ENCODE measurements at places on chromosomes 6 and 20.
A peak's percentile ranks its signal among the peaks of the same experiment; 100 is the strongest.

DNA sequence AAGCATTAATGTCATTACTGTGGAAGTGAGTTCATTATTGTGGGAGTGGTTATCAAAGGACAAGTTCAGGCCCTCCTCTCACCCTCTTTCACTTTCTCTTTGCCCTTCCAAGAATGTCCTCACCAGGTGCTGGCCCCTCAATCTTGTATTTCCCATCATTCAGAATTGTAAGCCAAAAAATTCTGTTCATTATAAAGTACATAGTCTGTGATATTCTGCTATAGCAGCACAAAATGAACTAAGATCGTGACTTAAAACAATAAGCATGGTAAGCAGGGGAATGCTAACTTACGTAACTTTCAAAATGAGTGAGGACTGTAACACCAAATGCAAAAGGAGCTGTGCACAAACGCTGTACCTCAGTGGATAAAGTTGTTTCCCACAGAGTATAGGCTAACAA, 515.7 kb upstream of the BTBD3 start:
- no peak for DNase-seq

DNA sequence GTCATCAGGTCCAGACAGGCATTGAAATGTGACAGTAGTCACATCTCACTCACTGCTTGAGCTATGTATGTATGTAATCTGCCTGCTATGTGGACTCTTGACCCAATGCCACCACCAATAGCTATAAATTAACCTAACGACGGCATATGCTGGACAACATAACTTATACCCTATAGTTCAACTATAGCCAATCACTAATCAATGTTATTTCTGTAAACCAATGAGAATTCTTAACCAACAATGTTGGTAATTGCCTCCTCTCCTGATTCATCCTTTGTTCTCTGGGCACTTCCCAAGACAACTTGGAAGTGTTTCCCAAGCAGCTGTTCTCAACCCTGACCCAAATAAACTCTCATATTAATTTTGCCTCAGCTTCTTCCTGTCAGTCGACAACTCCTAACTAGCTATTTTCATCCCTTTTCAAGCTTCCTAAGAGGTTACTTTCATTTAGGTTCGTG, 24.1 kb upstream of the SERPINB1 start:
- no peak for DNase-seq

GRCh38 chr20:63565699-63566335, 8.2 kb downstream of the HELZ2 start:
- DNase-seq = no peak

- no peak for DNase-seq
Measured at GRCh38 chr20:19024296-19025035, 188.0 kb upstream of the SLC24A3 start.

- DNase-seq = no peak
Measured at GRCh38 chr6:157372501-157373280, 8.3 kb upstream of the ZDHHC14 start.

DNA sequence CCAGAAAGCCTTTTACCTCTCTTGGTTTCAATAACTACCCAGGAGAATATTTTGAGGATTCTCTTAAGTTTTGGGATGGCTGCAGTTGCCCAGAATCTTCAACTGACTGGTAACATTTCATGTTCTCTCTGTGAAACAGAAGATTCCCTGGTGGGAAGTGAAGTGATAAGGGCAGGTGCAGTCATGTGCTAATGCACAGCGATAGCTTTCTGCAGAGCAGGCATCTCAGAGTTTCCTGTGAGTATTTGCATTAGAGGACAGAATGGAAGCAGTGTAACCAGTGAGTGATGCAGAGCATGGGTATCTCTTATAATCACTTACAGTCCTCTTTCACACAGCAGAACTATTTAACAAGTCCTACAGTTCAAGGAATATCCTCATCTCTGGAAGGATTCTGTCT, 76.1 kb downstream of the HCRTR2 start:
- no peak for DNase-seq

DNA sequence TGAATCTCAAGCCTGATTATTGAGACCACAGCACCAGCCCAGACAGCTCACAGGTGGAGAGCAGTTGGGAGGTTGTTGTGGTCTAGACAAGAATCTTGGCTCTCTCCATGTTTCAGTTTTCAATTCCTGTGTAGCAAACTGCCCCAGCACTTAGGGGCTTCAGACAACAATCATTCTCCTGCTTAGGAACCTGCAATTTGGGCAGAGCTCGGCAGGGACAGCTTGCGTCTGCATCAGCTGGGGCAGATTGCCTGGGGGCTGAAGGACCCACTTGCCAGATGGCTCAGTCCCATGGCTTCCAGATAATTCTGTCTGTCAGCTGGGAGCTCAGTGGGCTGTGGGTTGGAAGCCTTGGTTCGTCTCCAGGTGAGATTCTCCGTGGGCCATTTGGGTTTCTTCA, 6.9 kb downstream of the TGM6 start:
- no peak for DNase-seq

DNA sequence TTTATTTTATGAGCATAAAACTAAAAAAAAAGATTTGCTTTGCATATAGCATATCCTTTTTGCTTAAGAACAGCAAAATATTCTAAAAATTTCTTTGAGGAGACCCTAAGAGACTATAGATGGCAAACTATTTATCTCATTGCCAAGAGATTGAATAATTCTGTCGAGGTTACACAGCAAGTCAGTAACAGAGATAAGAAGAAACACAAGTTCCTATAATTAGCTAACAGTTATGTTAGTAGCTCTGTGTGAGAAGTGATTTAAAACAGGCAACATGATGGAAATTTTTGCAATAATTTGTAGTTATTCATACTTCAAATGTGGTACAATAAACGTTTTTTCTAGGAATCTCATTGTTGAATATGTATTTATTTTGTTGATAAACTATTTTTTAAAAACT, 9.1 kb downstream of the LAMA2 start:
- DNase-seq = no peak

- DNase-seq = no peak
Measured at GRCh38 chr6:142871910-142872331, 73.1 kb downstream of the HIVEP2 start.

DNA sequence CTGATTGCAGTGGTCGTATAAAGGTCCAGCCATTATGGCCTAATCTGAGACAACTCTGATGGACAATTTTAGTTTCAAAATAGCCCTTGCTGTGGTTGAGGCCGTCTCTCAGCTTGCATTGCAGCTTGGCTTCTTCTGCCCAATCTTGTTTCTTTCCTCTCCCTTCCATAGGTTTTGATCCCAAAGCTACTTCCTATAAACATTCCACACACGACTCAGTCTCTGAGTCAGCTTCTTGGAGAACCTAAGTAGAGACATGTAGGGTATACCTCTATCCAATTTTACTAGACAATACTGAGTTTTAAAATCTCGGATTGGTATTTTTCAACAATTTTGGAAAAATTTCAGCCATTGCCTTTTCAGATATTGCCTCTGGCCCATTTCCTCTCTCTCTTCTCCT, 13.4 kb downstream of the IYD start:
- no peak for DNase-seq

DNA sequence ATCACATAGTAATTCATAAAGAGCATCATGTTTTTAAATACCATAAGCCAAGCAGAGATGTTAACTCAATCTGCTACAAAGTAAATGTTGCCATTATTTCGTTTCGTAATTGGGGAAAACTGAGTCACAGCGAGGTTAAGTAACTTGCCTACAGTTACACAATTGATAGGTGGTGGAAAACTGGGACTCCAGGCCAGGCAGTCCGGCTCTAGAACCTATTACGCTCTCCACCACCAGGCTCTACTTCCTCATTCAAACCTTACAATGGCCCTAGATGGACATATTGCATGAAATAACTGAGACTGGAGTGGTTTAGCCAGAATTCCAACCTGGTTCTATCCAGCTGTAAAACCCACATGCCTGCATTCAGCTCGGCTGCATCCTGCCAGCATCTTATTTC, 58.2 kb downstream of the LINC00237 start:
- no peak for DNase-seq

DNA sequence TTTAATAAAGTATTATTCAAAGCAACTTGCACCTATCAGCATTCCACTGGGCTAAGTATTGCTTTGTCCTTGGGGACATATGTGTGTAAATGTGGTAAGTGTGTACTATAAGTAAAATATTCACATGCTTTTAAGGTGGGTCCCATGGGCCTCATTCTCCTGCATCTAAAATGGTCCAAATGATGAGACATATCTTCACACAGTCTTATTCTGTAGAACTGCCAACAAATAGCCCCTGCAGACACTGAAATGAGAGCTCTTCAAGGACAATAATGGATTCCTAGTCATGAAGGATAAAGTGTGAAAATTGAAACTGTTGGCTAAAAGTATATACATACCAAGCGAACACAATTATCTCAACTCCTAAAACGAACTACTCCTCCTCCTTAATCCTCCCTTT, 81.8 kb downstream of the SMLR1 start:
- no peak for DNase-seq

GRCh38 chr20:46512943-46513844, at the start of gene ZNF334:
ZNF334 (minus strand) TSS chr20:46513559; CDS start chr20:46512102, 1,457 bp downstream.
- DNase-seq = no peak

DNA sequence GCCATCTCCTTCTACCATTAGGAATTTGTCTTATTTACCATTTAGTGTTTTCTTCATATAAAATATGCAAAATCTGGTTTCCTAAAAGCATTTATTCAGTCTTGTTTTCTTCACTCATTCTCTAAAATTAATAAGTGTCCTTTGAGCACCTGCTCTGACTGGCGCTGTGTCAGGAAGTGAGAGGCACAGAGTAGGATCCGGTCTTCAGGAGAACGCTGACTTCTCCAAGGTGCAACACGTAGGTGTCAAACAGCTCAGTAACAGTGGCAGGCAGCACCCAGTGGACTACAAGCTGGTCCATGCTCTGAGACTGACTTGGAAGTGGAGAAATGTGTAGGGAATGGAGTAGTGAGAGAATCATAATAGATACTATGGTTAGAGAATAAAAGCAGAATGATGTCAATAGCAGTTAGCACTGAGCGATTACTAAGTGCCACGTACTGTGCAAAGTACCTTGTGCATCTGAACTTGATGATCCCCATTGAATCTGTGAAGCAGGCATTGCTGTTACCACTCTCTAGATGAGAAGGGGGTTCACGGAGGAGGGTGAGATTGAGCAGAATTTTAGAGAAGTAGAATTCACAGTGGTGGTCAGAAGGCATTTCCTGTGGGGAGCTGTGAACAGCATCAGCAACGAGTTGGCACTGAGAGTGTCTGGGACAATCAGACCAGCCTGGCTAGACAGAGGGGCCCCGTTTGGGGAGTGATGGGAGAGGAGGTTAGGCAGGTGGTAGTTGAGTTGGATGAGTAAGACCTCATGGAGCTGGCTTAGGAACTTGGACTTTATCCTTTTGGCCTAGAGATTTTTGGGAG, 569.8 kb downstream of the QKI start:
- DNase-seq = peak; percentile 79

- DNase-seq = no peak
Measured at GRCh38 chr20:56899506-56899905, 270.4 kb downstream of the TFAP2C start.

GRCh38 chr6:45504947-45505346, 127.2 kb upstream of the SUPT3H start:
- DNase-seq = peak; percentile 53

- no peak for DNase-seq
Measured at GRCh38 chr20:36482044-36482473, 59.3 kb upstream of the MYL9 start.
